Stimulated activated CD4-positive, alpha-beta T cell treated with anti-CD3 and anti-CD28 coated beads, TNF-alpha, amount 100 ng/mL, for 1 hour (primary cell): ENCODE measurements at places on chromosomes 3 and 15.

- no peak for DNase-seq
Measured at GRCh38 chr3:127066635-127067034, 83.7 kb downstream of the PLXNA1 start.

DNA sequence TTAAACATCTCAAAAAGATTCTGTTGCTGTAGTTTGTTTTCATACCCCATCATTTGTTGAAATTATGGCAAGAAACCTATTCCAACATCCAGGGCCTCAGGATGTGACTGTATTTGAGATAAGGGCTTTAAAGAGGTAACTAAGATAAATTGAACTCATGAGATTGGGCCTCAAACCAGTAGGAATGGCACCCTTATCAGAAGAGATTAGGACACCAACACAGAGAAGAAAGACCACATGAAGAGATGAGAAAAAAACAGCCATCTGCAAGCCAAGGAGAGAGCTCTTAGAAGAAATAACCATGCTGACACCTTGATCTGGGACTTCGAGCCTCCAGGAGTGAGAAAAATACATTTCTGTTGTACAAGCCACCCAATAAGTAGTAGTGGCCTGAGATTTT, 157.7 kb downstream of the CGGBP1 start:
- DNase-seq: no peak

GRCh38 chr15:101063212-101063611, 144.1 kb downstream of the LRRK1 start:
- no peak for DNase-seq

DNA sequence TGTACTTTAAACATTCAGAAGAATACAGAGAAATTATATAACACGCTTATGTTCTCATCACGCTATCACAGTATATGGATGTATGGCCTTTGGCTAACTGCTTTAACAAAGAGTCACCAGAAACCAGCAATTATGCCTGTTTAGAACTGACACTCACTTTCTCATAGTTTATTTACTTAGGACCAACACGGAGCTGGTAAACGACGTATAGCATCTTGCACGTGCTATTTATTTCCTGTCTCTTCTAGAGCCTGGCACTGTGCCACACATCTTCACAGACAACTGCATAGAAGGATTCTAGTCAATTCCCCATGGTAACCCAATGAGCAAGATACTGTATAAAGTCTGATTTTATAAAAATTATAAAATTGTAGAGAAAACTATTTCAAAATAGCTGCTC, 43.6 kb downstream of the TBC1D2B start:
- no peak for DNase-seq

- no peak for DNase-seq
Measured at GRCh38 chr15:52857937-52858781, 68.0 kb upstream of the ONECUT1 start.
